ENCODE measurements at places on chromosomes 7 and 10.

- no peak for DNase-seq
Observed at GRCh38 chr10:80590585-80591125, 53.0 kb downstream of the SH2D4B start.

DNA sequence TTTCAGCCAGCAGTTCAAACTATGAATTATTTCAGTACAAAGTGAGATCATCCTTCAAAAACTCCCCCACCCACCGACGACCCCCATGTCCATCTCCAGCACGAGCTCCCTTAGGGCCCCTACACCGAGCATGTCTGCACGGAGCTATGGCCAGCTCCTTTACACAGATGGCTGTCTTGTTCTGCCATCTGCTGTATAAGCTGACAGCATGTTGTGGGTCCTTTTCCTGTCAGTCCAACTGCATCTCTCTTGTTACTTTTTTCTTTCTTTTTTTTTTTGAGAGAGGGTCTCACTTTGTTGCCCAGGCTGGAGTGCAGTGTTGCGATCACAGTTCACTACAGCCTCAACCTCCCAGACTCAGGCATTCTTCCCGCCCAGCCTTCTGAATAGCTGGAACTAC lies 21.6 kb downstream of the NPC1L1 start:
- DNase-seq: no peak

- no peak for DNase-seq
Observed at GRCh38 chr7:38317515-38317914, 44.1 kb upstream of the TARP start.

GRCh38 chr10:31083765-31084184 lies 52.1 kb upstream of the ZNF438 start:
- DNase-seq: peak; percentile 32

DNA sequence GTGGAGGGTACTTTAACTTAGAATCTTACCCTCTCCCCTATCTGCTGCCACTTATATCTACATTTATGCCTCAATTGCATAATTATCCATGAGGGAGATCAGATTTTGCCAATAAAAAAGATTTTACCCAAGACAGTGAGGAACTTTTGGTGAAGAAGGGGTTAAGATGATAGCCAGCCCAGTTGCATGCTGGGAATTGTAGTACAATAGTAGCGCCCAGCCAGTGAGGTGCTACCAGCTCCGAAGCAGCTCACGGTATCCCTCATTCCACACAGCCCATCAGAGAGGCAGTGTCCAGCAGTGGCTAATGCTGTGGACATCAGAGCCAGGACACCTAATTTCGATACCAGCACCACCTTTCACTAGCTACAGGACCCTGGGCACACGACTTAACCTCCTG lies 5.9 kb upstream of the LGI1 start:
- DNase-seq: no peak

DNA sequence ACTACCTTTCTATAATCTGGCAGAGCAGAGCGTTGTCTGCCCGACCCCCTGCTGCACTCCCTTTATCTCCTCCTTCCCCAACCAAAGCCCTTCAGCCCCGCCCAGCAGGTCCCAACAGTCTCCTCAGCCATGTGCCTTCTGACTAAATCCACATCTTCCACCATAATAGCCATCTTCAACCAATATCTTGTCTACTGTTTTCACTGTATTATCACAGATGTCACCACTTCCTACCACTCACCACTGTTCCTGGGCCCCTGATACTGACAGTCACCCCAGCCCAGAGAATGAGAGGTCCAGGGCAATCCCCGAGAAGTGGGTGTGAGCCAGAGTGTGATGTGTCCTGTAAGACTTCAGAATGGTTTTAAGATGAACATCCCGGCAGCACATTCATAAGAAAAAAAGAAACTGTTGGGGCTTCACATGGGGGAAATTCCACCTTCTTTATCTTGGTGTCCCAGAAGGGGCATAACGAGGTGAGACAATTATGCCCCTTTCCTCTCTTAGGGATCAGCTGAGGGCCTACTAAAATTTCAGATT lies 25.3 kb downstream of the CCDC6 start:
- DNase-seq: peak; percentile 51

DNA sequence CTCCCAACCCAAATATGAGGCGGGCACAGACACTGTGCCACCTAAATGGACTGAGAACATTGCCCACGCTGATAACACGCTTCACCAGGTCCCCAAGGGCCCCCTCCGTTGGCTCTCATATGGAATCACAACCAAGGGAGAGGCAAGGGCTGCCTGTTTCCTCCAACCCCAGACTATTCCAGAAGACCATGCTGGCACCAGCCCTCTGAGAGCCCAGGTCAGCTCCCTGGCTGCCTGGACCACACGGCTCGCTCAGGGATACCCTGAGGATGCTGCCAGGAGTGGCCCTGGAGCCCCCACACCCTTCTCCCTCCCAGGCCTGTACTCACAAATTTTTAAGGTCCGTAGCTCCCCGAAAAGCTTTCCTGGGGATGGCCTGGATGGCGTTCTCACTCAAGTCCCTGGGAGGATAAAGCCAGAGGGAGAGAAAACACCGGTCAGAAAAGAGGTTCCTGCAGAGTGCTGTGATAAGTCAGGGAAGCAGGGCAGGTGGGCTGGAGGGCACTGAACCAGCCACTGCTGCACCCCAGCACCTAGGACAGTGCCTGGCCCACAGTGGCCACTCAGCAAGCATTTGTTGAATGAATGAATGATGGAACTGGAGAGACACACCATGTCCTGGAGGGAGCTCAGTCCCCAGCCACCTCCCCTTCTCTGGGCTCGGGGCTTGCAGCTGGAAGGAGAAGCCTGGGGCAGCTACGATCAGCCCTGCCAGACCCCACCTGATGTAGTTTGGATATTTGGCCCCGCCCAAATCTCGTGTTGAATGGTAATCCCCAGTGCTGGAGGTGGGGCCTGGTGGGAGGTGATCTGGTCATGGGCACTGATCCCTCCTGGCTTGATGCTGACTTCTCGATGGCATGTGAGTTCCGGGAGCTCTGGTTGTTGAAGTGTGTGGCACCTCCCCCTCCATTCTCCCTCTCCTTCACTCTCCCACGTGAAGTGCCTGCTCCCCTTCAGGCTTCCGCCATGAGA lies 119.8 kb downstream of the SLIT1 start:
- DNase-seq: no peak

DNA sequence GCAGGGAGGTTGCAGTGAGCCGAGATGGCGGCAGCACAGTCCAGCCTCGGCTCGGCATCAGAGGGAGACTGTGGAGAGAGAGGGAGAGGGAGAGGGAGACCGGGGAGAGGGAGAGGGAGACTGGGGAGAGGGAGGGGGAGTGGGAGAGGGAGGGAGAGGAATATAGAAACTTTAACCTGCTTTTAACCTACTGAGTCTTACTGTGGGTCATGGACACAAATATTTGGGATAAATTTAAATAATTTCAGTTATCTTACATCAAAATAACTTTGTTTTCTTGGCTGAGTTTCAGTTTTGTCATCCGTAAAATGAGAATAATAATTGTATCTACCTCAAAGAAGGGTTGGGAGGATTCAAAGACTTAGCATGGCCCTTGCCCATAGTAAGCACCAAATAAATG lies 319.8 kb downstream of the LRMDA start:
- no peak for DNase-seq

DNA sequence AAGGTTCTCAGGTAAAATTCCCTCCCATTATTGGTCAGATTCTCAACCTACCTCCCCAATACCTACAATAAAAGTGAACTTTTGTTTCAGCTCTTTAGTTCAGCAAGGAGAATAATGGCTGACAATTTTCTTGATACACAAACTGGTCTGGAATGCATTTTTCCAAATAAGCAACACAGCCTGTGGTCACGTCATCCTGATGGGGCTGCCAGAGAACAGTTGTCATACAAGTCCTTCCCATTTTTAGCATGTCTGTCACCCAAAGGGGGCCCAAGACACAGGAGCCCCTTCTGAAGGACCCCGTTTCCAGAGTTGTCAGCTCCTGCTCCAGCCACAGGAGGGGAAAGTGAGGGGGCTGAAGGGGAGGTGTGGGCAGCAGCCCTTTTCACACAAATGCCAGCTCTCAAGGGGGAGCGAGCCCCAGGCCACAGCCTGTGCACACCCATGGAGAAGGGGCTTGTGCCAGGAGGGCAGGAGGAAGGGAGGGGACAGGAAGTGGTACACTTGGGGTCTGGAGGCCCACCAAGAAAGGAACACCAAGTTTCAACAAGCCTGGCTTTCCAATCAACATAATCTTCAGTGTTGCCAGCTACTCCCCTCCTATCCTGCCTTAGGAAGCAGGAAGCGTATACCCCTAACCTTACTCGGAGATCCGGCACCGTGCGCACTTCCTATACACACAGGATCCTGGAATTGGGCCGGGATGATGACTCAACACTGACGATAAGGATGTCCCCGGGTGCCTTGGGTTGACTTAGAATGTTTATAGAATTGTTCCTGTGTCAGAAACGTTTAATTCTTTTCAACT lies 43.4 kb upstream of the PDLIM1 start:
- DNase-seq: no peak

DNA sequence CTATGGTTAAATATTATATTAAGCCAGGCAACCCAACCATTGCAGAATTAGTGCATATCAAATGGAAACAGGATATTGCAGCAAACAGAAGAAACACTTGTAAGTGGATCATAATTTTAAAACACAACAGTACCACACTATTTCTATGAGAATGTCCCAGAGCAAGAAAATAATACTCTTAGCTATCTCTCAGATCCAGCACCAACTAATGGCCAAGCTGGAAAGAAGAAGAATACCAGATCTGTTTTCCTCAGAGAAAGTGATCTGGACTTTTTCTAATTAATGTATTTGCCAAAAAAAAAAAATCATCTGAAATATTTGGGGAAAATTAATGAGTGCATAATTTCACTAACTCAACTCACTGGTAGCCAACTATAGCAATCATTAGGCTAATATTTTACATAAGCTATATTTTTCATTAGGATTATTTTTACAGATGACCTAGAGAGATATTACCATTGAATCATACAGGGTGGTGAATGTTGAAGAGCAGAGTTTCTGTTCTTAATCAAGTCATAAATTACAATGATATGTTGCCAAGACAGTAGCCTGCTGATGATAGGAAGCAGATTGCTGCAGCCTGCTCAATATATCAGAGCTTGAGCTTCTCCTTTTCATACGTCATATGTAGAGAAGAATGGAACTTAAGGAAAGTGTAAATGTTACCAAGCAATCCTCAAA lies 995.4 kb upstream of the LRRN3 start:
- no peak for DNase-seq

DNA sequence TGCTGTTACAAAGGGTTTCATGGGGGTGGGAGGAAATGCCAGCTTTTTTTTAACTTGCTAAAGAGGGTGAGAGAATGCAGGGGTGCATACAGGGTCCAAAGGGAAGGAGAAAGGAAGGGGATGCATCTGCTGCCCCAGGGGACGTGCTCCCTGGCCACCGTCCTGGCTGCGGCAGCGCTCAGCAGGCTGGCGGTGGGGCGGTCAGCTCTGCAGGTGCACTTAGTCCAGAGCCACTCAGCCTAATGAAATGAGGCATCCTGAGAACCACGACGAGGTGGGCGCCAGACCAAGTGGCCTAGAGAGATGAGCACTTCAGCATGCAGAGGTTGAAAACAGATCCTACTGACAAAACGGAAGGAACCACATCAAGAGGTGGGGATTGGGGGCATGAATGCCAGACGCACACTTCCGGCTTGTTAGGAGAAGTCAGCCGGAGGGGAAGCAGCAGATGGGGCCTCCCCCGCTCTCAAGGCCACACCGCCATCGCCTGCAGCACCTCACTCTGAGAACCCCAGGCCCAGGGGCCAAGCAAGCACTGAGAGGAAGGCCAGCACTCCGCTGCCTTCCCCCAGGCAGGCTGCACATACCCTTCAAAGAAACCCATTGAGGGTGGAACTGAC lies 94.5 kb downstream of the MAD1L1 start:
- peak; percentile 88 for DNase-seq

GRCh38 chr7:41978858-41979257 lies 258.2 kb downstream of the GLI3 start:
- DNase-seq: no peak

DNA sequence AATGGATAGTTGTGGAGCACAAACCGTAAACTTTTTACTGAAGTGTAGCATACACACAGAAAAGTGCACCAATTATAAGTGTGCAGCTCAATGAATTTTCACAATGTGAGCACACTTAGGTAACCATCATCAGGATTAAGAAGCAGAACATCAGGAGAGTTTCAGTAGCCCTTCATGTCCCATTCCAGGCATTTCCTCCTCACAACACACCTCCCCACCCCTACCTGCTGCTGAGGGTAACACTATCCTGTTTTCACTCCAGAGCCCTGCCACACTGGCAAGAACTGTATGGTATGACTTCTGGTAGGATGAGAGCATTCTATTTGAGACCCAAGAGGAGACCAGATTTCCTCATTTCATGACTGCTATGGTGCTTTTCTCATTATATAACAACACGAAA lies 166.5 kb downstream of the PPP1R3A start:
- DNase-seq: no peak

DNA sequence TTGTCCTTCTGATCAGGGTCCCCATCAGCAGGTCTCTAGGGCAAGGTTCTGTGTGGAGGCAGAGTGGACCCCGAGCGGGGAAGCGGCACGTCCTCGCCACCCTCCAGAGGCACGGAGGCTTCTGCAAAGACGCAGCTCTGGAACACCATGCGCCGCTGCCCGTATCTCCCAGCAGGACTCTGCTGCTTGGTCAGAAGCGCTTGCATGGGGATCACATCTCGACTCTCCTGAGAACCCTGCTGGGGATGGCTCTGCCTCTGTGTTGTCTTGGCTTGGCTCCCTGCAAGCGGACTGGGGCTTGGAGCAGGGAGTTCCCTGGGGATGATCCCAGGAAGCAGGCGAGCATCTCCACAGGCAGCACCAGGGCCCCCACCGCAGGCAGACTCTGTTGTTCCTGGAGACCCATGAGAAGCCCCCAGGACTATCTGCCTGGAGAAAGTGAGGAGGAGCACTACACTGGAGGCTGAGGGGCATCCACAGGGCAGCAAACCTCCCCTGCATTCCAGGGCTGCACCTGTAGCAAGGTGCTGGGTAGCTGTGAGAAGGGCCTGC lies 520.5 kb downstream of the GLRX3 start:
- no peak for DNase-seq

DNA sequence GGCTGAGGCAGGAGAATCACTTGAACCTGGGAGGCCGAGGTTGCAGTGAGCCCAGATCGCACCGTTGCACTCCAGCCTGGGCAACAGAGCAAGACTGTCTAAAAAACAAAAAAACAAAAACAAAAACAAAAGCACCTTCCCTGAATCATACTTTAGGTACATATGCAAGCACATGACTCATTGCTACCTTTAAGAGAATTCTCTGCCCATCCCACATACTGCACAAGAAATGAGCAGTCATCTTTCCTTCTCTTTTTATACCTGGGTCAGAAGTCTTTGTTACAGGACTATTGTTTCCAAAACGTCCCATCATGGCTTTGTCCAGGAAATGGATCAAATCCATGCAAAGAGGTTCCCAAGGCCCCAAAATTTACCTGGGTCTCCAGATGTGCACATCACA lies 21.5 kb upstream of the AKR1B10 start:
- no peak for DNase-seq
